ENCODE measurements at places on chromosomes 5 and 9.

GRCh38 chr5:89595056-89595455 is 712.1 kb upstream of the MEF2C start:
- DNase-seq = no peak

DNA sequence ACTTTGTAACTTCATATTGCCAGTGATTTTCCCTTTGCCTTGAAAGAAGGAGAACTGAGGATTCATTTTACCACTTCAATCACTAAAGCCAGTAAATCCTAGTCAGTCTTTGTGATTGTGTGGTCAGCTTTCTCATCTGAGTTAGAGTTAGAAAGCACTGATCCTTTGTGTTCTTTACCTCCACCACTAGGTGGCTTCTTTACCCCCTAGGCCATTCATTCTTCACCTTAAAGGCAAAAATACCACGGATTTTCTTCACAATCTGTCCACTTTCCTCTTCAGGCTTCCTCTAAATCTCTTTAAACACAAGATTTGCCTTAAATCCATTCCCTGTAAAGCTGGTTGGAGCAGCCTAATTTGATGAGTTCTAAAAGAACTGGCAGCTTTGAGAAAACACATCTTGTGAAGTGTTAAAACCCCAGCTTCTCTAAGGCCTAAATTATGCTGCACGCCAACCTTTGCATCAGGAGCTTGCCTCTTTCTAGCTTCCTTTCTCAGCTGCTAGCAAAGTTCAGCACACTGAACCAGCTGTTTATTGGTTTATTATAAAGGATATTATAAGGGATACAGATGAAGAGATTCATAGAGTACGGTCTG is 20.4 kb downstream of the BDP1 start:
- DNase-seq = peak; percentile 33

DNA sequence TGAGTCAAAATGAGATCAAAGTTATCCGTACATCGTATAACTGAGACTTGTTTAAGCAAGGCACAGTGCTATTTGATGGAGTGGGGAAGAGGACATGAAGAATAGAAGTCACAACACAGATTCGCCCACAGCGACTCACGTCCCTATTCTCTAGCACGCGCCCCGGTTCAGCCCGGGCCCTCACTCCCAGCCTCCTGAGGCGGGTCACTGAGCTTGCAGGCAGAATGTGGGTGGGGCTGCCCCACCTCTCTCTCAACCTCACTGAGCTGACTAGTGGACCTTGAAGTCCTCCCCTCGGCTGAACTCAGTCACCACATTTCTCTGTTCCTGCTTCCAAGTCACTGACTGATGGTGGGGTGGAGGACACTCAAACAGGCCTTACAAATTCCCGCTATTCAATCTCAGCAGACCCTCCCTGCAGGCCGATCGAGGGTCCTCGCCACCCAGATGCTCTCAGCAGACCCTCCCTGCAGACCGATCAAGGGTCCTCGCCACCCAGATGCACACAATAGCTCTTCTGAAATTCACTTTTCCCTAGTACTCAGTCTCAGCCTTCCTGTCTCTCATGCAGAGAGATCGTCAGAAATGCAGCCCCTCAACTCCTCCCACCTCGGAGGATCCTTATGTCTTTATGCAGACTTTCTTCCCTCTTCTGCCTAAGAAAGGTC is 12.9 kb downstream of the GLDC start:
- DNase-seq = peak; percentile 79

GRCh38 chr9:127423934-127424675 is at the start of gene ZNF79:
ZNF79 (plus strand) TSS chr9:127424382; CDS start chr9:127424788, 406 bp downstream.
- DNase-seq = peak; percentile 89

DNA sequence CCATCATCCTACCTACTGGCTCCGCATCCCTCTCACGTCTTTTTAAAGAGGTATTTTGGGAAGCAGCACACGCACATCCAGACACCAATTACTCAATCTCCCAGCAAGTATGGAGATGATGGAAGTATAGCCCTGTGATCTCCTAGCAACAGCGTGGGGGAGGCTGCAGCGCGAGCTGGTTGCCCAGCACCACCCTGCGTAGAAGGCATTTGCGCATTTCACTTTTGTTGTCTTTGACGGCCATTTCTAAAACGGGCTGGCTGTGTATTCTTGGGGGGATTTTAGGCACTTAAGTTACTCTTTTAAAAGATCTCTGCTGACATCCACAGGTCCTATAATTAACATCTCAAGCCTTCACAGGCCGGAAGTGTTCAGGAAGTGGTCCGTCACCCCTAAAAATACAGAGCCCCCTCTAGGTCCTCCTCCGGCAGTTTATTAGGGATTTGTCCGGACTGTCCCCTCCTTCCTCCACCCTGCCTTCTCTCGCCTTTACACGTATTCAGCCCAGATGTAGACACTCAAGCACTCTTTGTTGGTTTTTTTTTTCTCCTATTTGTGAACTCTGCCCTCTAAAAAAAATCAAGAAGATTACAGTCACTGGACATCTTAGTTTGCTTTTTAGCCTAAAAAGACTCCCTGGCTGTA is 371.4 kb downstream of the NTRK2 start:
- no peak for DNase-seq

- DNase-seq = peak; percentile 76
Observed at GRCh38 chr9:33452828-33453271, 5.5 kb upstream of the AQP3 start.

DNA sequence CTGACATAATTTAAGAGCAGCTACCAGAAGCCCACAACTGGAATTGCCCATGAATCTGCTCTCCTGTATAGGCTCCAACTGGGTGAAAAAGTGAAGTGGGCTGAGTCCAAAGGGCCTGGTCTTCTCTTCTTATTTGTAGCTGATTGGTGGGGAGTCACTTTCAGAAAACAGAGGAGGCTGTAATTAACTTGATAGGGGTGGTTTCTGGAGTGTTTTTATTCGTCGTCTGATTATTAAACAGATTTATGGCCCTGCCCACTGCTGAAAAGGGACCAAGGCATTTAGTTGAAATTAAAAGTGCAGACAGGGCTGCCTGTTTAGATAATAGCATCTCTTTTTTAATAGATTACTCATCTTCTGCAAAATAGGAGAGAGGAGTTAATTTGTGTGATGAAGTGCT is 81.0 kb upstream of the SAP30L start:
- no peak for DNase-seq

GRCh38 chr9:70589571-70590314 is 175.3 kb upstream of the KLF9 start:
- DNase-seq = no peak

DNA sequence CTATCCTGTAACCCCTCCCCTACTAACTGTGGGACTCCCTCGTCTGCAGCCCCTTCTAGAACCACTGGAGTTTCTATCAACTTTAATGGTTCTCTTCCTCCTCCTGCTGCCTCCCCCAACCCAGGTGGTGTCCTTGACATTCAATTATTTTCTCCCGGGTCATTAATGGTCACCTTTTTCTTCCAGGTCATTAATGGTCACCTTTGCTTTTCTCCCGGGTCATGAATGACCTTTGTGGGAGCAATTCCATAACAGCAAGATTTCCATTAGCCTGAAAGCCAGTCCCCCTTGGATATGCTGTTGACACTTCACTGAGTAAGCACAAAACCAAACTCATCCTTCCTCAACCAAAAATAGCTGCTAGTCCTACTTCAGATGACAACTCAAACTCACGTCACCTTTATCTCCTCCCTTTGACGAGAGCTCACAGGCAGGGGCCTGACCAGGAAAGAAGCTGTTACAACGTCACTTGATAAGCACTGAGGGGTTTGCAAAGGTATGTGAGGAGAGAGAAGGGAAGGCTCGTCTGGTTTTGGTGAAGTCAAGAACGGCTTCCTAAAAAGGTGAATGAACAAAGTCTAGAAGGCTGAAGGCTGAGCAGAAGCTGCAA is 10.9 kb downstream of the CCDC127 start:
- no peak for DNase-seq

DNA sequence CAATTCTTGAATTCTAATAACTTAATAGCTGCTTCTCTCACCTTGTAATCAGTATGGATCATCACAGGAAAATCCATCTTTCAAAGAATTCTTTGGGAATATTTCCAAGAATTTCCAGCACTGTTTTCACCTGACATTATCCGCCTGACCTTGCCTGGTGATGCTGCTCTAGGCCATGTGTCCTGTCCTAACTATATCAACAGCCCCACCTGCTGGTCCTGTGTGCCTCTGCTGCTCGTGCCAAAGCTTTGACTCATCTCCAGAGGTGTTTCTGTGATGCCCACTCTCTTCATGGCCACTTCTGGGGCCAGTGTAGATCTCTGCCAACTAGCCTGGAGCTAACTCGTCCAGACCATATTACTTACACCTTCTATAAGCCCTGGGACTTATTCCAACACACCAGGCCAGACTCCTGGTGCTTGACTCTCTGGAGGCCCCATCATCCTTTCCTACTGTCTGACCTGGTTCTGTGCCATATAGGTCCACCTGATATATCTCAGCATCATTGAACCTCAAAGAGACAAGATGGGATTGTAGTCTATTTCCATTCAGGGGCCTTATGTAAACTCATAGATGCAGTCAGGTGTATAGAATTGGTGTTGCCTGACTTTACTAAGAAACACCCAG is 67.5 kb upstream of the CKMT2 start:
- peak; percentile 66 for DNase-seq

- DNase-seq = no peak
Observed at GRCh38 chr9:23573800-23574199, 252.2 kb downstream of the ELAVL2 start.

- DNase-seq = no peak
Observed at GRCh38 chr9:87088192-87088591, 140.9 kb upstream of the GAS1 start.

DNA sequence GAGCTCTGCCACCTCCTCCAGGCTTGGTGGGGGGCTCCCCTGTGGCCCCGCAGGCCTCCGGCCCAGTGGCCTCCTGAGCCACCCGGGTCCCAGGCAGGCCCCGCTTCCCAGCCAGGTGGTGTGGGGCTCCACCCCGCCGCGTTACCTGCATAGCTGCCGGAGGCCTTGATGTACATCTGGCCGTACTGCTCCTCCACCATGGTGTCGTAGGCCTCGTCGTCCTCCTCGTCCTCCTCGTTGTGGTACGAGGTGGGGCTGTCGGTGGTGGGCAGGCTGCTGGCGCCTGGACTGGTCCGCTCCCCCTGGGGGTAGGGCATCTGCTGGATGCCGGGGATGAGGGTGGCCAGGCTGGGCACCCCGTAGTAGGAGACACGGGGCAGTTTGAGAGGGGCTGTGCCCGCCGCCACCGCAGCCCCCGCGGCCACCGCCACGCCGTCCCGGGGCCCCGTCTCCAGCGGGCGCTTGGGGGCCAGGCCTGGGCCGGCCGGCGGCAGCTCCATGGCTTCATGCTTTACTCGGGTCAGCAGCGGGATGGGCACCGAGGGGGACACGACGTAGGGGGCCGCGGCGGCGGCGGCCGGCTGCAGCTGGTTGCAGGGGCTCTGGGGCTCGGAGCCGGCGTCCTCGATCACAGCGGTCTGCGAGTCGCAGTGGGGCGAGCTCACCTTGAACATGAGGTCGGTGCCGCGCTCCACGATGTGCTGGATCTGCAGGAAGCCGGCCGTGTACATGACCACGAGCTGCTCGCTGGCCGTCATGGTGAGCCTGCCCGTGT is 45.4 kb downstream of the NACC2 start:
- DNase-seq = no peak

DNA sequence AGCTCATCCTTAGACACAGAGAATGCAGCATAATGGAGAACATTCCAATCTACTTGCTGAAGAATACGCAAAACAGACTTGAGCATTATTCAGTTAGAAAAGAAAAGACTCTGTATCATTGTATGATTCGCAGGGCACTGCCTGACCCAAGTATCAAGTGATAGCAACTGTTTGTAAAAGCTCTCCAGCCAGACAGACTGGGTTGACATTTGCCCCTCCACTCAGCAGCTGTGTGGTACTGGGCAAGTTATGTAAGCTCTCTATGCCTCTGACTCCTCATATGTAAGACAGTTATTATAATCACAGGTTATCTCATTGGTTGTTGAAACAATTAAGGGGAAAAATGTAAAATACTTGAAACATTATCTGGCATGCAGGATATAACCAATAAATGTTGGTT is 505.0 kb downstream of the ELAVL2 start:
- no peak for DNase-seq

DNA sequence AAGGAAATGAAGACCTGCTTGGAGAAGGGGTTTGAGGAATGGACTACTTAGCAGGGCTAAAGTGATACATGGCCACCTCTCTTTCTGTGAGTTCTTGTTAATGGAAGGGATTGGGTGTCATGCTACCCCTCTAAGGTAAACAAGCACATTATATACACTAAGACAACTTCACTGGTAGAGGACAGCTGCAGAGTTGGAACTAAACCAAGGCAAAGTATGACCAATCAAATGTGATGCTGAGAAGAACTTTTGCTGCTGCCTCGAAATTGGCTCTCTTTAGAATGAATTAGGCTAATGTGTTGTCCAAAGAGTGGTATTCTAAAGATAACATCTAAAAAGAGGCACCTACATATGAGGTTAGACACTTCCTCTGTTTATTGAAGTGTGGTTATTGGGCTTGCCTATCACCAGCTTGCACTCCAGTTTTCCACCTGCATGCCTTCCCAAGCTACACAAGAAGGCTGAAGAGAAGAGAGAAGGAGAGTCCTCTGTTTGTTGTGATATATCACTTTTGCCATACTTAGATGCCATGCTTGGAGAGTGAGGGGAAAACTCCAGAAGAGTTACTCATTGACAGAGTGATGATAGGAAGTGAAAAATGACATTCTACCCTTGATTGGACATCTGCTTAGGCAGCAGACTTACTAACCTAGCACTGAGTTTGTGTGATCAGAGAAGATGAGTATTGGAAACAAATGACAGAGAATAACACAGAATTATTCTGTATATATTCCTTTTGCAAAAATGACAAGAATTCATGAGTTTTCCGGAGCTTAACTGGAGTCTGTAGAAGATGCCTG is 536.1 kb downstream of the ZNF608 start:
- no peak for DNase-seq
